ENCODE measurements at places on chromosomes 2 and 18. TPM values are rescaled to one million over a fixed set of nuclear protein-coding genes. Genes with fewer than 3 reads are reported as not detected.

- no peak for DNase-seq
Observed at GRCh38 chr18:53629337-53629736, 595.1 kb downstream of the MBD2 start.

- DNase-seq, result no peak
Observed at GRCh38 chr18:21117409-21118131, 6.0 kb upstream of the ROCK1 start.

- DNase-seq, result no peak
Observed at GRCh38 chr2:111178296-111178695, 57.6 kb downstream of the BCL2L11 start.

DNA sequence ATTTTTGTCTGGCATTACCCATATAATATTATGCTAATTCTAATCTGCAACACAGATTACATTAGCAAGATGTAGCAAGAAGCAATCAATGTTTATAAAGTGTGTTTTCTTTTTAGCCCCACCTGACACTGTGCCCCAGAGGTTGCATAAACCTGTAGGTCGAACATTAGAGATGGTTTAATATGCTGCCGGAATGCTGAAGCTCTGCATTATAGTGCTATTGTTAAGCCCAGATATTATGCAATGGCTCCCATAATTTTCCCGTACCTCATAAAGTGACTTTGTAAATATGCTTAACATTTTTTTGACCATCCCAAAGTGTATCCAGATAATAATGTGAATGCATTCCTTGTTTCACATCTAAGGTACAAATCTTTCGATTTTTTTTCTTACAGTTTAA is 109.3 kb upstream of the MAP4K3 start:
- no peak for DNase-seq

GRCh38 chr2:191050640-191050987 is 36.6 kb upstream of the STAT1 start:
- DNase-seq, result no peak

GRCh38 chr2:139165601-139166000 is 385.4 kb upstream of the NXPH2 start:
- no peak for DNase-seq

GRCh38 chr2:80874374-80874773 is 569.8 kb upstream of the LRRTM1 start:
- DNase-seq, result no peak

The ASPRV1 gene
- 1.6 TPM for total RNA-seq

The SPDYA gene
- not detected for total RNA-seq

The ALK gene
- total RNA-seq, result not detected

The MTA3 gene
- 22.8 TPM for total RNA-seq

The REG3A gene
- 1,176 TPM for total RNA-seq

Data from Peyer's patch (tissue), 4 donors.